Thymus (tissue), 14 donors: ENCODE measurements at places on chromosomes 3 and 15.

- DNase-seq, result no peak
These were observed 208.8 kb downstream of the OSBPL10 start for GRCh38 chr3:31772272-31772671.

- no peak for DNase-seq
These were observed 15.9 kb upstream of the ACAD9 start for GRCh38 chr3:128863560-128863959.

DNA sequence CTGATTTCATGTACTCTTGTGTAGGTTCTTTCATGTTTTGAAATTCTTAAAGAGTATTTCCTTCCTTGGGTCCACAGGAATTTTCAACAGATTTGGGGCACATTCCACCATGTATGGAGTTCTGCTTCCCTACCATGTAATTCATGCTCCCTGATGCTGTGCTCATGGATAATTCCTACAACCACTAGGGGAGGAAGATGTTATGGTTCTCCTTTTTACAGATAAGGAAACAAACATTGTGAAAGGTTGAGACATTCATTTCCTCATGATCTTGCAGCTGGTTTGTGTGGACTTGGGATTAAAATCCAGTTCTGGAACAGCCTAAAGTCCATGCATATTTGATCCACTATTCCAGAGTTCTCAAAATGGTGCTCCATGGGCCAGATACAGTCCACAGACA is 174.9 kb upstream of the FRMD4B start:
- DNase-seq, result no peak

DNA sequence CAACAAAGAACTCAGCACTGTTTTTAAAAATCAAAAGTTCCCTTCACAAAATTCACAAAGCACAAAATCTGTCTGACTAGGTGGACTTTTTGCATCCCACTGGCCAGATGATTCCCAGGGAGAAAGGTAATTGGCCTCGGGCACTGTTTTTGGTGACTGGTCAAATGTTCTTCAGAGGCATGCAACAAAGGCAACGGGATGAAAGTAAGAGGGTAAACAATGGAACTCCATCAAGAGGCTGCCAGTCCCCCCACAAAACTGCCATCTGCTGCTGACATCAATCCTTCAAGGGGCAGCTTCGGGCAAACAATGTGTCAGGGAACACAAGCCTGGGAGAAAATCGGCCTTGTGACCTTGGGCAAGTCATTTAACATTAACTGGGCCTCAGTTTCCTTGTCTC is 3.3 kb downstream of the SRGAP3 start:
- no peak for DNase-seq

DNA sequence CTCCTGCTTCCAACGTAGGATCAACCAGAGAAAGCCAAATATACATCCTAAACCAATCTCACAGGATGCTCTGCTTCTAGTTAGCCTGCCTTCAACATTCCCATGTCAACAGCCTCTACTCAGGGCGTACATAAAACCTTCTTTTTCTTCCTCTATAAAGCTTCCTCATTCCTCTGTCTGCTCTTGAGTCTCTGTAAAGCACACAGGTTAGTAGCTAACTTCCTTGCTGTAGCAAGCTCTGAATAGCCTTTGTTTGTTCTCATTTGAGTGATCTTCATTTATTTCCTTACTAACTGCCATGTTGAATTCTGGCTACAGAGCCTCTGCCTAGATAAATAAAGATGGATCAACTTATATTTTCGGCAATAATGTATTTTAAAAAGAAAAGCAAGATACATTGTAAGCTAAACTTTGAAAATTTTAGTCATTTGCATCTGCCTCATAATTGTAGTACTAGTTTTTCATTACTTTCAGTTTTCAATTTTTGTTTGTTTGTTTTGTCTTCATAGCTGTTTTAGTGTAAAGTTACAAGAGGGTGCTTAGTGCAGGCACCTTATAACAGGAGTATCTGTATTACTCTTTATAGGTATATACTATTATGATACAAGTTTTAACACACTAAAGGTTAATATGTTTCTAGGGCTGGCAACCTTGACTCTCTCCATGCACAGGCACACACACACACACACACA is 498.2 kb downstream of the PYDC2 start:
- DNase-seq, result no peak

DNA sequence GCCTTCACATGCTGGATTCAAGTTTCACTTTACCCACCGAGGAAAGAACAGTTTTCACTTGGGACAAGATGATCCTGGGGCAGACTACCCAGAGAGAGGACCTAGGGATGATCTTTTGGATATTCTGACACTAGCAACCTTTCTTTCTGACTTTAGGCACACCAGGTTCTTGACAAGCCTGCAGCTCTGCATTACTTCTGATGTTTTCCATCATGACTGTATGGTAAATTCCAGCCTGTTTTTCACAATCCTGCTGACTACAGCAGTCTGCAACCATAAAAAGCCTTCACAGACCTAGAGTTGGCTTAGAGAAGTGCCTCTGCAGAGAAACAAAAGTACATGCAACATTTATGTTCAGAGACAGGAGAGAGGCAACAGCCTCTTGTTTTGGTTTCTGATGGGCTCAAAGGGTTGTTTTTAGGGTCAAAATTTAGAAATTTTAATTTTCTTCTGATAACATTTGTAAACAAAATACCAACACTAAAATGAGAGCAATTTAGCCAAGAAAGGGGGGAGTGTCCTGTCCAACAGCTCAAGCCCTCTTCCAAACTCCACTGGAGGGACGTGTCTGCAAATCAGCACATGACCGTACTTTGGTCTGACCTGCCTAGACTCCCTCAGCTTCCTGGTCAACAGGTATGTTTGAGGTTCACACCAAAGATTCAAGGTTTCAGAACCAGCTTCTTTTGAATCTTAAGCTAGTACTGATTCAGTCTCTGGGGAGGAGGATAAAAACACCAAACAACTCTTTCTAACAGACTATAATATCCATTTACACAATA is 799 bp downstream of the ABI3BP start:
- DNase-seq, result no peak

GRCh38 chr3:142657033-142657432 is 60.8 kb downstream of the PLS1 start:
- DNase-seq, result no peak

- DNase-seq, result no peak
These were observed 1.3 kb upstream of the LRRC58 start for GRCh38 chr3:120350401-120350941.

DNA sequence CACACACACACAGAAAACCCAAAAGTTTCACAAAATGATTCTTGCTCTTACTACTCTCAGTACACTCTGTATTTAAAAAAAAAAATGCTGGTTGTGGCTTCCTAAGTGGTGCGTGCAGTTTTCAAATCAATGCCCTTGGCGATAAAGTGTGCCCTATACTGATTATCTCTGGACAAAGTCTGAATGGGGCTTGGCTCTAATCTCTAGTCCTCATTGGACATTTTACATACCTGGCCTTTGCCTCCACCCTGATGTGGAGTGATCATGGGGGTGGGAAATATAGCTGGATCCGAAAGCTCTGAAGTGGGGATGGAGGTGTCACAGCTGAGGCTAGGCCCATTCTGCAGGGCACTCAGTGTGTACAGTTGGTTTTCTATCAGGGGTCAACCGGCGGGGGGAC is 14.1 kb downstream of the B3GNT5 start:
- DNase-seq, result no peak

GRCh38 chr3:125916376-125916978 is 52.5 kb upstream of the ROPN1B start:
- peak; percentile 95 for DNase-seq

DNA sequence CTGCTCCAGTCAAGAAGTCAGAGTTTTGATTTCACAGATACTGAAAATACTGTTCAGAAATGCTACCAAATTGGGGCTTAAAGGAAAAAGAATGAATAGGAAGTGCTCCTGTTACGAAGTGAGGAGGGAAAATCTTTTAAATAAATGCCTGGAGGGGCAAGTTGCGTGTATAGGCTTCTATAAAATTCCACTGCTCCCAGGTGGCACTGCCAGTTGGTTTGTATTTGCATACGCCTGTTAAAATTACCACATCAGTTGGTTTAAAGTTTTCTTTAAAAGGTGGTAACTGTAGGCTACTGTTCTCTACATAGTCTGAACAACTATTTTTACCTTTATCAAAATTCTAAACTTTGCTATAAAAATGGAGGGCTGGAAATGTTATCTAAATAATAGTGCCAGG is 123.5 kb downstream of the DLG1 start:
- DNase-seq, result no peak

GRCh38 chr3:195802261-195802701 is 9.4 kb downstream of the MUC4 start:
- peak; percentile 63 for DNase-seq

DNA sequence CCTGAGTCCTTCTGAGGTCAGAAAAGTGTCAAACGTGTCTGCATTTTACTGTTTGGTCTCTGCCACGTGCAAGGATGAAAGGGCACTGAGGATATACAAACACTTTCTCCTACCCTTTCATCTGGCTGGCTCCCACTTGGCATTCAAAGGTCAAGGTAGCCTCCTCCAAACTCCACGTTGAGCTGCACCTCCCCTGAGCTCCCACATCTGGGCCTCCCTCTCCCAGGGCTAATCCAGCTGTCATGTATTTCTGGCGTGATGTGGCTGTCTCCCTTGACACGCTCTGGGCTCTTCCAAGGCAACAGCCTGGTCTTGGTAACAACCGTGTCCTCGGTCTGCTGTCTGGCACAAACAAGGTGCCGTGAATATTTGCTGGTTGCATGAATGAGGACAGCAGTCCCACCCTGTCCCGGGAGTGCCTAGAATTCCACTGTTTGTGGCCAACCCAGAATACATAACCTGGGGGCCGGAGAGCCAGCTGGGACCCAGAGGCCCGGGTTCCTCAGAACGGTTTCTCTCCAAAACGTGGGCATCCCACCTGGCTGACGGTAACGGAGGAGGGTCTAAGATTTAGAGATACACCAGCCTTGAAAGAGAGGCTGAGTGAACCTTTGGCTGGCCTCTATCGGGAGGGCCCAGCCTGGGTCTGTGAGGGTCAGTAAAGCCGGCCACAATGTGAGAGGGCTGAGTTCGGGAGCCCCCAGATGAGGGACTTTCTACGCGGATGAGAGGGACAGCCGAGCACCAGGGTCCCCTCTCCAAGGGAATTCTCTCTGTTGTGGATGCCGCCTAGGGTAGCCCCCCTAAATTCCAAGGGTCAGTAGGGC is 767 bp downstream of the GLT8D1 start:
- no peak for DNase-seq

DNA sequence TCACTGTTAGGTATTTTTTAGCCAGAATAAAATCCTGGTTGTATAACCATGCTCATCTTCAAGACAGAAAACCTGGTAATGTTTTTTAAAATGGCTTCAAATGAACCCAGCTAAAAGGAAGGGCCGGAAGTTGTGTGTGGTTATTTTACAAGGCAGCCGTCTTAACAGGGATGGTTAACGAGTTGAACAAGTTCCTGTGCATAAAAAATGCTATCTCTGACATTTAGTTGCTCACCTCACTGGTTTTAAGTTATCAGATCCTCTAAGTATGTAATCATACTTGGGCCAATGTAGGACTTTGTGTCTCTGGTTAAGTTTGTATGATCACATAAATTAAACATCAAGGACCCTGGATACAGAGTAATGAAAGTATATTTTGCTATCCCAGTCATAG is 2.1 kb downstream of the ATP11B start:
- DNase-seq, result peak; percentile 63
